Neural crest cell (in vitro differentiated cells): ENCODE measurements at places on chromosomes 3 and 15. TPM values are rescaled to one million over a fixed set of nuclear protein-coding genes. Genes with fewer than 3 reads are reported as not detected.

The THAP10 gene
- total RNA-seq = 6.7 and 7.5 TPM in 2 replicates

The PLSCR5 gene
- not detected in 2 replicates for total RNA-seq

The CEP63 gene
- total RNA-seq = 27.0 and 31.8 TPM in 2 replicates

The ILDR1 gene
- total RNA-seq = not detected in 2 replicates

The ENTPD3 gene
- not detected in 2 replicates for total RNA-seq

The GOLGA6L10 gene
- 3.6 and 3.7 TPM in 2 replicates for total RNA-seq

The LMOD3 gene
- total RNA-seq = 3.8 and 4.2 TPM in 2 replicates

The CMC1 gene
- total RNA-seq = 10.1 and 14.7 TPM in 2 replicates

The AADACL2 gene
- not detected in 2 replicates for total RNA-seq

The TMC3 gene
- not detected in 2 replicates for total RNA-seq

The CLCN2 gene
- total RNA-seq = 23.6 and 27.8 TPM in 2 replicates

- H3K4me3 ChIP-seq = peak overlapping the region; percentile 1
- peak overlapping the region; percentile 89 for H3K27ac ChIP-seq
- H3K36me3 ChIP-seq = no peaks in the 10 kb centered on the region
- H3K4me1 ChIP-seq = peaks cover 40% of the 10 kb centered on the region
- H3K27me3 ChIP-seq = peaks cover 34% of the 10 kb centered on the region
These were observed 8.6 kb downstream of the SLC6A1 start for GRCh38 chr3:11001020-11001657.

DNA sequence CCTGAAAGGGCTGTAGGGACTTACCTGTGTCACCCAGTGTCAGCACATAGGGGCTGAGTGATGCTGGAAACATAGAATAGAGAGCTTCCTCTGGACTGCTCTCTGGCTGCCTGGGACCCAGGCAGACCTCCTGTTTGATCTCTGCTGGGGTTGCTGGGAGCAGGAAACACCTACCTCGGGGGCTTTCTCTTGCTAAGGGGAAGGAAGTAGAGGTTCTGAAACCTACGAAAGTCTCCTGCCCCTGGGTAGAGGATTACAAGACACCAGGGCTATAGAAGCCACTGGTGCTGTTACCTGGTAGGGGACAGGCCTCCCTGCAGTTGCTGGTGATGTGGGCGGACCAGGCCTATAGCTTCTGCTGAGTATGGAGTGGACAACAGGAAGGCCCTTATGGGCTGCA, 81.7 kb downstream of the DHX30 start:
- H3K27me3 ChIP-seq = no peaks in the 10 kb centered on the region
- peak overlapping the region; percentile 45 for H3K4me3 ChIP-seq
- H3K4me1 ChIP-seq = peaks cover 30% of the 10 kb centered on the region
- H3K36me3 ChIP-seq = peaks cover 32% of the 10 kb centered on the region
- no peak overlapping the region for H3K27ac ChIP-seq

DNA sequence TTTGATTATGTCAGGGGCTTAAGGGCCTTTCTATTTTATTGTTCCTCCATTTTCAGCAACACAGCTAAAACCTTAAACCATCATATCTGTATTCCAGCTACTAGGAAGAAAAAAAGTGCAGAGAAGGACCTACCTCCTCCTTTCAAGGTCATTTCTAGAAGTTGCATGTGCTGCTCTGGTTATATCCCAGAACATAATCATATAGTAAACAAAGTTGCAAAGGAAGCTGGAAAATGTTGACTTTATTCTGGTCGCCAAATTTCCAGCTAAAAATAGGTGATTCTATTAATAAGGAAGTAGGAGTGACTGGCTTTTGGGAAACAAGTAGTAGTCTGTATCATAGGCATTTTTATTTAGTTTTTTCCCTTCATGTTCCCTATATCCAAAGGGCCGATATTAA, 21.3 kb upstream of the B3GALNT1 start:
- H3K27me3 ChIP-seq = no peaks in the 10 kb centered on the region
- no peaks in the 10 kb centered on the region for H3K4me1 ChIP-seq
- no peak overlapping the region for H3K27ac ChIP-seq
- no peak overlapping the region for H3K4me3 ChIP-seq
- H3K36me3 ChIP-seq = peaks cover 7% of the 10 kb centered on the region
- DNase-seq = no peak

DNA sequence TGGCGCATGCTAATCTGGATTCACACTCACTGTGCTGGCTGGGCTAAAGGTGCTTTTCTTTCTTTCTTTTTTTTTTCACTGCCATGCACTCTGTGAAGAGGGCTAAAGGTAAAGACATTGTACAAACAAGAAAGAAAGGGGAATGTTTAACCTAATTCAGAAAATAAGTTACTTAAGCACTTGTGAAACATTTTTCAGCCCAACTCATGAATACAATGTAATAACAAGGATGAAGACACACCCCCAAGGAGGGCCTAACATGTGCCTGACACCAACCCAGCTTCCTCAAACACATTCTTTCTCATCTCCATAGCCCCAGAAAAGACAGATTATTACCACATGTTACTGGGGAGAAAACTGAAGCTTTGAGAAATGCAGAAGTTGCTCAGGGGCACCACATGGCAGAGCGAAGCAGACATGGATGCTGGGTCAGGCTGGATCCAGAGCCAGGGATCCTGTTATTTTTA, 5.7 kb downstream of the STIMATE start:
- peaks cover 21% of the 10 kb centered on the region for H3K4me1 ChIP-seq
- H3K36me3 ChIP-seq = no peaks in the 10 kb centered on the region
- H3K27me3 ChIP-seq = no peaks in the 10 kb centered on the region

DNA sequence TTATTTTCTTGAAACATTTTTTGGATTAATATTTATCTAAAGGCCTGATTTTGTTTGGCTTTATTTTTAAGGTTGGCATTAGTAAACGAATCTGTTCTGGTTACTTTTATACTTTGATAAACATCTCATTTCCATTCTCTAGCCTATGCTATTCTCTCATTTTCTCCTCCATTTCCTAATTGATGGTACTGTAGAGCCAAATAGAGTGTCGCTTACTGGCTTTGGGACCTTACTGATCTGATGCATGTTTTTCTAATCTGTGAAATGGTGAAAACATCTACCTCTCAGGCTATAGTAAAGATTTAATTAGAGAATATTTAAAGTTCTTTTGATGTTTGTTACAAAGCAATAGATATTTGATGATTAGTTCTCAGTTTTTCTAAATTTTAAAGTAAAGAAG, 1.6 kb downstream of the LNP1 start:
- H3K4me1 ChIP-seq = peaks cover 56% of the 10 kb centered on the region
- H3K4me3 ChIP-seq = peak overlapping the region; percentile 96
- H3K36me3 ChIP-seq = peaks cover 14% of the 10 kb centered on the region
- no peaks in the 10 kb centered on the region for H3K27me3 ChIP-seq
- no peak overlapping the region for H3K27ac ChIP-seq

DNA sequence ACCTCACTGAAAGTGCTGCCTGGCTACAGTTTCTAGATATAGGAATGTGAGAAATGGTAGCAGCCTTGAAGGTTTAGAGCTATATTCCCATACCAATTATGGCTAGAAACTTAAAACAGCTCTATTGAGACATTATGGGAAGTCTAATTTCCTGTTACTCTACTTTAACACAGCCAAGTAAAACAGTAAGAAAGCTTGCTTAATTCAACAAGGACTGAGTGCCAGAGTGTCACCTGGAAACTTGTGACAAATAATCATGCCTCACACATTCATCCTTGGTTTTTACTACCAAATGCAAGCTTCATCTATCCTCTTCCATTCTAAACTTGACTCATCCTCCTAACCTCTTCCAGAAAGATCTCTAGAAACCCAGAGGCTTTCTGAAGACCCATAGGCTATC, 41.7 kb downstream of the UBE3A start:
- DNase-seq = no peak
- H3K4me3 ChIP-seq = no peak overlapping the region
- H3K36me3 ChIP-seq = peaks cover 36% of the 10 kb centered on the region
- H3K4me1 ChIP-seq = peaks cover 18% of the 10 kb centered on the region
- no peaks in the 10 kb centered on the region for H3K27me3 ChIP-seq
- no peak overlapping the region for H3K27ac ChIP-seq

- H3K4me1 ChIP-seq = peaks cover 4% of the 10 kb centered on the region
- no peaks in the 10 kb centered on the region for H3K36me3 ChIP-seq
- no peak overlapping the region for H3K4me3 ChIP-seq
- H3K27ac ChIP-seq = no peak overlapping the region
- no peaks in the 10 kb centered on the region for H3K27me3 ChIP-seq
These were observed 23.5 kb downstream of the DNAH1 start for GRCh38 chr3:52339612-52340011.

- H3K27ac ChIP-seq = peak overlapping the region; percentile 69
- H3K4me3 ChIP-seq = no peak overlapping the region
- H3K27me3 ChIP-seq = no peaks in the 10 kb centered on the region
- H3K36me3 ChIP-seq = peaks cover 5% of the 10 kb centered on the region
- no peaks in the 10 kb centered on the region for H3K4me1 ChIP-seq
These were observed 178.4 kb upstream of the SLC2A2 start for GRCh38 chr3:171204942-171205341.

- H3K27me3 ChIP-seq = peaks cover 4% of the 10 kb centered on the region
- H3K27ac ChIP-seq = no peak overlapping the region
- H3K4me3 ChIP-seq = peak overlapping the region; percentile 57
- peaks cover 7% of the 10 kb centered on the region for H3K36me3 ChIP-seq
- H3K4me1 ChIP-seq = peaks cover 18% of the 10 kb centered on the region
These were observed 1.9 kb downstream of the SPG11 start for GRCh38 chr15:44661576-44661975.

DNA sequence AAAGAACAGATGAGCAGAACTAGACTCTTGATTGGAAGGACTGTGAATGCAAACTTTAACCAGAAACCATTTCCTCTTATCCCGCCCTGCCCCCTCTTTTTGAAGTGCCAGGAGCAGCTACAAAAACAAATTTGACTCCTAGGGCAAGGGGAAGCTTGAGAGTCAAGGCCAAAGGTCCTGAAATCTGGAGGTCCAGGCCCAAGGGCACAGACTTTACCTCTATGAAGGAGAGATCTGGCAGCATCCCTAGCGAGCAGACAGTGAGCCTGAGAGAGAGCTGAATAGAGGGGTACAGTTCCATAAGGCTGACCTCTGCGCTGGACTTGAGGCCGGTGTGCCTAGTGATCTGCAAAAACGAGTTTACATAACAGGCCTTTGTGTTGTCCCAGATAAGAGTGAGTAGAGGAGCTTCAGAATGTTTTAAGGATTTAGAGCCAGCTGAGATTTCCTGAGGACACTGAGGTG, 5.1 kb downstream of the RAB43 start:
- peak overlapping the region; percentile 44 for H3K4me3 ChIP-seq
- no peaks in the 10 kb centered on the region for H3K27me3 ChIP-seq
- H3K36me3 ChIP-seq = peaks cover 2% of the 10 kb centered on the region
- DNase-seq = no peak

DNA sequence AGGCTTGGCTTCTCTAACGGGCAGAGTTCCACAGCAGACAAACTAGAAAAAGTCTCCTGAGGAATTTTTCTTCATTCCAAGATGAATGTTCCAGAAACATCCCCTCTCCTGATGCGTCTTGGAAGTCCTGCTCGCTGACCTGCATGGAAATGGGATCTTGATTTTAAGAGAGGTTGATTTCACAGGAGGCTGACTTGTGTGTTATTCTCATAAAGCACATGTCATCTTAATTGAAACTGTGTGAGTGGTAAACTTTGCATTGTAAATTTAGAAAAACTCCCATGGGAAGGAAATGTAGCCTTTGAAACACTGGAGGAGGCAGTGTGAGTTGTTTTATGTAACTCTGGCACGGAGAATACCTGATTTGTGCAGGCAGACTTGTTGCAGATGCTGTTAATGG, 337.8 kb upstream of the NR2E3 start:
- no peak overlapping the region for H3K27ac ChIP-seq
- DNase-seq = no peak
- H3K27me3 ChIP-seq = peaks cover 3% of the 10 kb centered on the region
- H3K4me1 ChIP-seq = no peaks in the 10 kb centered on the region

- no peak overlapping the region for H3K27ac ChIP-seq
- DNase-seq = no peak
- no peaks in the 10 kb centered on the region for H3K36me3 ChIP-seq
- H3K4me3 ChIP-seq = no peak overlapping the region
These were observed 299.8 kb upstream of the EPHA3 start for GRCh38 chr3:88807491-88808105.

DNA sequence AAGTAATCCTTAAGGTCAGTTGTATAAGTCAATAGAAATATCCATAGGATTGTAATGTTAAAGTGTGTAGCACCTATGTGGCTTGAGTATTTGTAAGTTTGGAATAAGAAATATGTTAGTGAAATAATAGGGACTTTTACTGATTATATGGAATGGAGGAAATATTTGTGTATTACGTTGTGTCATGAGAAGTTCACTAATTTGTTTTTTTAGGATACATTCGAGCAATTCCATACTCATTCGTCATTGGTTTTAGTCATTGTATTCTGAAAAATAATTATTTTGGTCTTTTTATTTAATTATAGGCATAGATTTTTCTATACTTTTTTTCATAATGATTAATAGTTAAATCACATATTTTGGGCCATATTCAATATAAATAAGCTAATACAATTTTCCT, 21.0 kb downstream of the MBNL1 start:
- no peak for DNase-seq
- peaks cover 9% of the 10 kb centered on the region for H3K4me1 ChIP-seq
- no peak overlapping the region for H3K4me3 ChIP-seq
- no peaks in the 10 kb centered on the region for H3K27me3 ChIP-seq

DNA sequence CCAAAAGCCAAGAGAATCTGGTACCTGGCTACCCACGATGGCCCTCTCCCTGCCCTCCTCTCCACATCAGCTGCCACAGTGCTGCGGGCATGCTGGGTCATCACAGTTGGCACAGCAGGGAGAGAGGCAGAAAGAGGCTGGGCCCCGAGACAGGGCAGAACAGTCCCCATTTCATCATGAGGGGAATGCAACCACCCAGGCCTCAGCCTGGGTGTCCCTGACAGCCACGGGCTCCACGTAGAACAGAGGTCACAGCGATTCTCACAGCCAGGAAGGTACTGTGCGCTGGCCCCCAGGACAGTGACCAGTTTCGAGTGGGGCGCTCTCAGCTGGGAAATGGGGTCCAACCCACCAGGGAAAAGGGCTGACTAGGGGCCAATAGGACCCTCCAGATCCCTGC, 6.3 kb downstream of the LIPC start:
- no peaks in the 10 kb centered on the region for H3K36me3 ChIP-seq
- peaks cover 36% of the 10 kb centered on the region for H3K4me1 ChIP-seq

GRCh38 chr3:114126461-114126860, 52.4 kb downstream of the DRD3 start:
- no peak for DNase-seq
- H3K27ac ChIP-seq = no peak overlapping the region
- no peaks in the 10 kb centered on the region for H3K36me3 ChIP-seq
- H3K4me1 ChIP-seq = peaks cover 26% of the 10 kb centered on the region
- no peak overlapping the region for H3K4me3 ChIP-seq
- no peaks in the 10 kb centered on the region for H3K27me3 ChIP-seq

- no peak for DNase-seq
- no peak overlapping the region for H3K27ac ChIP-seq
- no peaks in the 10 kb centered on the region for H3K4me1 ChIP-seq
- no peaks in the 10 kb centered on the region for H3K27me3 ChIP-seq
- H3K36me3 ChIP-seq = peaks cover 48% of the 10 kb centered on the region
These were observed 17.8 kb downstream of the PDCD10 start for GRCh38 chr3:167716920-167717319.

- H3K27me3 ChIP-seq = no peaks in the 10 kb centered on the region
- H3K27ac ChIP-seq = no peak overlapping the region
- H3K36me3 ChIP-seq = peaks cover 22% of the 10 kb centered on the region
- H3K4me3 ChIP-seq = no peak overlapping the region
These were observed 52.5 kb downstream of the PHC3 start for GRCh38 chr3:170128977-170129431.

GRCh38 chr3:42012935-42013690, 51.2 kb upstream of the ULK4 start:
- no peaks in the 10 kb centered on the region for H3K27me3 ChIP-seq
- no peaks in the 10 kb centered on the region for H3K36me3 ChIP-seq
- no peak overlapping the region for H3K27ac ChIP-seq
- peak overlapping the region; percentile 93 for H3K4me3 ChIP-seq

GRCh38 chr3:126447456-126448106, 28.1 kb downstream of the ZXDC start:
- H3K4me3 ChIP-seq = no peak overlapping the region
- H3K36me3 ChIP-seq = peaks cover 4% of the 10 kb centered on the region
- DNase-seq = no peak
- H3K4me1 ChIP-seq = peaks cover 5% of the 10 kb centered on the region

- H3K36me3 ChIP-seq = no peaks in the 10 kb centered on the region
- no peak for DNase-seq
- no peak overlapping the region for H3K27ac ChIP-seq
These were observed 284.4 kb downstream of the KCNH8 start for GRCh38 chr3:19432669-19433068.
